Retina (tissue), 1 donor: ENCODE measurements at places on chromosomes 7 and 10.
A peak's percentile ranks its signal among the peaks of the same experiment; 100 is the strongest.

DNA sequence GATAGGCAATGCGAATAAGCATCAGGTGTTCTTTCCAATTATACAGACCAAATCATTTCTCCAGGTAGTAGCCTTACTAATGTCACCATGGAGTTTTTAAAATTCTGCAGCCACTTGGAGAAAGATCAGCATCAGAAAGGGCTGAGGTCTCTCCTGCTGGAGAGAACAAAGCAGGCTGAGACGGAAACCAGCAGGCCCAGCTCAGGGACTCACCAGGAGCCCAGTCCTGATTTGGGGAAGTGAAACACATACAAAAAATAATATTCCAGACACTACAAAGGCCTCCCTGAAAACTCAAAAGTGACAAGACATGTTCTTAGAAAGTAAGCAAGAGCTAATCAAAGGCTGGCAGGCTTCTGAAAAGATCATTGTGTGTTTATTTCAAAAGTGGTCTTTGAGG is 207.1 kb upstream of the GHITM start:
- DNase-seq = no peak

DNA sequence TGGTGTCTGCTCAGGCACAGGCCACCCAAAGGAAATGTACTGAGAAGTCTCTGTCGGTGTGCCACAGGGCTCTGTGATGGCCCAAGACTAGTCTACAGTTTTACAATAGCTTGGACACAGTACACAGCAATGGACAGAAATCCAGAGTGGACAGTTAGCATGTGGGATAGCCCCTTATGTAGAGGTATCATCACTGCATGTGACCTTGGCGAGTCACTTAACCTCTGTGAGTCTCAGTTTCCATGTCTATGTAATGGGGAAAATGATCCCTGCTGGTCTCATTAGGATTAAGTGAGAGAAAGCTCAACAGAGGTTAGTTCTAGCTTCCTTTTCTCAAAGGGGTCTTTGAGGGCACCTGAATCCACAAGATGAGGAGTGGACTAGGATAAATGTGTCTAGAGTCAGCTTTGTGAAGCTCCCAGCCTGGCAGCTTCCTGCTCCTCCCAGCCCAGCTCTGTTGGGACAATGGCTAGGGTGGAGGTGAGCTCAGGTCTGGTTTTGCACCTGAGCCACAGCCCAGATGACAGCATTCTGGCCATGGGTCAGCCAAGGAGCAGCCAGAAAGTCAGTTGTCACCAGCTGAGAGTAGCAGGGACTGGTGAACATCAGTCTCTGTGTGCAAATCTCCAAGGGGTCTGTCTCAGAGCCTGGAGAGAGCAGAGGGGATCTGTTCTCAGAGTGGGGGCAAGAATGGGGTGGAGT is 17.9 kb downstream of the CRHR2 start:
- DNase-seq = no peak

DNA sequence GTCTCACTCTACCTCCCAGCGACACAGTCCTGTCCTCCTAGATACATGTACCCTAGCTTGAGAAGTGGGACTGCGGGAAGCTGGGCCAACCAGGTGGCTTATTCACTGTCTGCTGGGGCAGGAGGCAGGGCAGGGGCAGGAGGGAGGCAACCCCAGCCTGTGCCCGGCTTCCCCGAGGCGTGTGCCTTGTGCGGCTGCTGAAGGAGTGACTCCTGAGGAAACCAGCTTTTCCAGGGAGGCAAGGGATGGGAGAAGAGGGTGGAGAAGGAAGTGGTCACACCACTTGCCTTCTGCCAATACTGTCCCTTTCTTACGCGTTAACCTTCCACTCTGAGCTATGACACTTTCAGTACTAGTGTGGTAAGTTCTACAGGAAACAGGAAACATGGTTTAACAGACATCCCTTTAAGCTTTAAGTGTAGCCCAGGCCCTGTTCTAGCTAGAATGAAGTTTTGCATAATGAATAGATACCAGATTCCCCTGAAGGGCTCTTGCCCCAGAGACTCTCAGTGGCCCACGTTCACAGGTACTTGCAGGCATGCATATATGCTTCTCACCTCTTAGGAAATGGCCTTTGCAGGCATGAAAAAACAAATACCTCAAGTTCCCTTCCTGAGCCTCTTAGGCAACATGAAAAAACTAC is 40.6 kb downstream of the SYPL1 start:
- DNase-seq = no peak

DNA sequence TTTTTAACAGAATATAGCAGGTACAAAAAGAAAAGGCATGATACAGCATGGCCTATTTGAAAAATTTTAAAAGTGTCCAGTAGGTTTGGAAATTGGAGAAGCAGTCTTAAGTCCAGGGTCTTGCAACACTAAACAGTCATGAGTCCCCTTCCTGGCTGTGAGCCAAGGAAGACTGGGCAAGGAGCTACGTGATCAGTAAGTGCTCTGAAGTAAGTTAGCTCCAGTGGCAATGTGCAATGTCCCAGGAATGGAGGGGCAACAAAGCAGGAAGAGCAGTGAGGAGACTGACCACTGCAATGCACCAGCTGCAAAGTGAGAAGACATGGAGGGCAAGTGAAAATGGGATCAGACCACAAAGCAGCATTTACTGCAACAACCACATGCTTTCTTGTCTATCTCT is 72.9 kb upstream of the GRID1 start:
- DNase-seq = no peak

DNA sequence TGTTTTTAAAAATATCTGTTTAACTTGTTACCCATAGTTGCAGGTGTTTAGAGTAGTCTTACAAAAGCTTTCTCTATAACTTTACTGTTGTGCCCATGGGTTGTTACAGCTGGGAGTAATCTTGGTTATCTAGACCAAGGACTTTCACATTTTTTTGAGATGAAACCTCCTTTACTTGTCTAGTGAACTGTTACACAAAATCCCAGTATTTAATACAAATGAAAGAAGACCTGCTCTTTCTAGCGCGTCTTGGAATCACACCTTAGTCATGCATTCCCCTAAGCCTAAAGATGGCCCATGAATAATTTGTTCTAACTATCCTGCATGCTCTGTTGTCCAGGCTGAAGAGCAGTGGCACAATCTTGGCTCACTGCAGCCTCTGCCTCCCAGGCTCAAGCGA is 38.0 kb downstream of the CSGALNACT2 start:
- no peak for DNase-seq

GRCh38 chr7:12490107-12490688 is 80.3 kb upstream of the SCIN start:
- DNase-seq = no peak

DNA sequence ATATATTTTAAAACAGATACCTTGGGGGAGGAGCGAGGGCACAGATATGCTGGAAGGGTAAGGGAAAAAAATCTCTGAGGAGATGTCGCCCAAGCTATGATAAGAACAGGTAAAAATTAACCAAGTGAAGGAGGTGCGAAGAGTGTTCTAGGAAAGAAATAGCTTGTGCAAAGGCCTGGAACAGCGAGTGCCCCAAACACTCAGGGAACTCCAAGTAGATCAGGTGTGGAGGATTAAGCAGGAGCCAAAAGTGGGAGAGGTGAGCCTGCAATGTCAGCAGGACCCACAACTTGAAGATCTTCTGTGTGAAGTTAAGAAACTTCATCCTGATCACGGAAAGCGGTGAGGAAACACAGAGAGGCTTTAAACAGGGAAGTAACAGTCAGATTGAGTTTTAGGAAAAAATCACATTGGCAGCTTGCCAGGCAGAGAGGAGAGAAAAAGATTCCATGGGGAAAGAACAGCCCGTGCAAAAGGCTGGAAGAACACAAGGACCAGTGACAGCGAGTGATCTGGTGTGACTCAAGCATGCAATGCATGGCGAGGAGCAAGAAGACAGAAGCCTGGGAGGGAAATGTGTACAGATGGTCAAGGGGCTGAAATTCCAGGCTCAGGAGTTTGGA is 30.7 kb downstream of the FGF8 start:
- no peak for DNase-seq

GRCh38 chr10:10644008-10644646 is 373.5 kb upstream of the CELF2 start:
- peak; percentile 40 for DNase-seq
